SJCRH30 (cell line): ENCODE measurements at places on chromosomes 16 and 17. TPM values are rescaled to one million over a fixed set of nuclear protein-coding genes. Genes with fewer than 3 reads are reported as not detected.

SLC52A1 gene
- total RNA-seq: not detected in 2 replicates

C17orf78 gene
- not detected in 2 replicates for total RNA-seq

MT1A gene
- not detected in 2 replicates for total RNA-seq

KLHL10 gene
- not detected in 2 replicates for total RNA-seq

MFAP4 gene
- total RNA-seq: 79.6 and 82.5 TPM in 2 replicates

IRX6 gene
- total RNA-seq: 18.1 and 18.6 TPM in 2 replicates

YBX2 gene
- not detected in 2 replicates for total RNA-seq

KRT24 gene
- not detected in 2 replicates for total RNA-seq

NEUROD2 gene
- 0.20 TPM in 1 of 2 replicates, not detected in the other for total RNA-seq

CD300E gene
- 0.22 TPM in 1 of 2 replicates, not detected in the other for total RNA-seq

ZNF213 gene
- 2.5 and 3.0 TPM in 2 replicates for total RNA-seq

PRSS8 gene
- not detected in 2 replicates for total RNA-seq

ACSM2A gene
- total RNA-seq: not detected in 2 replicates

CHTF18 gene
- total RNA-seq: 34.5 and 46.0 TPM in 2 replicates
